ENCODE measurements at places on chromosomes 6 and 20.

DNA sequence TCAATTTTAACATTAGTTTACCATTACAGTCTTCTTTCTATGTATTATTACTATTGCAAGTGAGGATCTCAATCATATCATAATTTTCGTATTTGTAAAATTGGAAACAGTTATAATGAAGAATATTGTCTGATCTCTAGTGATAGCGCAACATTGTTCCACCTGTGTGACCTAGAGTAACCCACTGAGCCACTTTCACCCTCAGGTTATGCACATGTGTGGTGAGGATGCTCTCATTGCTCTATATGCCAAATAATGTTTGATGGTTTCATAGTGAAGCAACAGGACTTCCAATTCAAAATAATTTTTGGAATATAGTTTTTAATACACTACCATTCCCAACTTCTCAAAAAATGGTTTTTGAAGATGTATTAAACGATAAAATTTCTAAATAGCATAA, 603.1 kb upstream of the MAN1A1 start:
- DNase-seq, result no peak

GRCh38 chr20:14332866-14333265, 4.5 kb downstream of the FLRT3 start:
- DNase-seq, result no peak

- DNase-seq, result no peak
Observed at GRCh38 chr6:90454836-90455427, 131.9 kb downstream of the MAP3K7 start.

DNA sequence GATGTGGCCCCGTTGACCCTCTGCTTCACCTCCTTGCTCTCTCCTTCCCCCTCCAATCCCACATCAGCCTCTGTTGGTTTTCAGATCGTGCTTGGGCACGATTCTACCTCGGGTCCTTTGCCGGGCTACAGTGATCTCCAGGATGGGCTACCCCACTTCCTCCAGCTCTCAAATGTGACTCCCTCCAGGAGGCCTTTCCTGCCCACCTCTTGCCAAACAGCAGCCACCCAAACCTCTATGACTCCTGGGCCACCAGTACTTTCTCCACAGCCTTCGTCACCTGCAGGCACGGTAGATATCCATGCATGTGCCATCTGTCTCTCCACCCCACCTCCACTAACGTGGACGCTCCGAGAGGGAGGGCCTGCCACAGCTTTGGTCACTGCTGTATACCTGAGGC, 55.9 kb upstream of the NXT1 start:
- DNase-seq, result no peak

GRCh38 chr6:57089265-57089664, 723 bp upstream of the ZNF451 start:
- no peak for DNase-seq

Measured in hematopoietic multipotent progenitor cell treated with erythropoietin and hydrocortisone succinate and interleukin-3 and kit ligand, for 17 days (in vitro differentiated cells).